A549 treated with ZK216348 at 1 μM for 4 hours (cell line): ENCODE measurements at places on chromosomes 2 and 18. TPM values are rescaled to one million over a fixed set of nuclear protein-coding genes. Genes with fewer than 3 reads are reported as not detected.

Gene TRABD2A
- 7.9 to 12.9 TPM (median 12.4 TPM) in 5 replicates for total RNA-seq

Gene B4GALT6
- 4.6 to 8.2 TPM (median 6.2 TPM) in 5 replicates for total RNA-seq

Gene NEU2
- total RNA-seq, result not detected in 5 replicates

Gene ZNF24
- total RNA-seq, result 8.6 to 13.4 TPM (median 11.5 TPM) in 5 replicates

Gene PDE11A
- total RNA-seq, result 0.25 to 1.2 TPM (median 0.46 TPM) in 5 replicates

Gene ALPP
- total RNA-seq, result 2.4 to 3.3 TPM (median 2.7 TPM) in 5 replicates

Gene CXCR2
- not detected in 5 replicates for total RNA-seq
